ENCODE measurements at places on chromosomes 11 and 22.

GRCh38 chr11:86374586-86374985 is at the start of gene CCDC81:
Gene CCDC81, plus strand, starts transcription at chr11:86374887. Its CDS starts 277 bp downstream, at chr11:86375164.
- no peak for DNase-seq
- H3K27me3 ChIP-seq, result no peaks in the 10 kb centered on the region
- no peaks in the 10 kb centered on the region for H3K4me1 ChIP-seq
- no peak within 1 kb of the TSS for H3K27ac ChIP-seq
- no peaks in the 10 kb centered on the region for H3K36me3 ChIP-seq
- H3K4me3 ChIP-seq, result no peak within 1 kb of the TSS

DNA sequence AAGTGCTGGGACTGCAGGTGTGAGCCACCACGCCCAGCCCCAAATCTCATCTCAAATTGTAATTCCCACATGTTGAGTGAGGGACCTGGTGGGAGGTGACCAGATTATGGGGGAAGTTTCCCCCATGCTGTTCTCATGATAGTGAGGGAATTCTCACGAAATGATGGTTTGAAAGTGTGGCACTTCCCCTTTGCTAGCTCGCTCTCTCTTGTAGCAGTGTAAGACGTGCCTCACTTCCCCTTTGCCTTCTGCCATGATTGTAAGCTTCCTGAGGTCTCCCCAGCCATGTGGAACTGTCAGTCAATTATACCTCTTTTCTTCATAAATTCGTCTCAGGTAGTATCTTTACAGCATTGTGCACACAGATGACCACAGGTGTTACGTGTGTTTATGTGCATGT is 357.8 kb downstream of the CADM1 start:
- H3K27ac ChIP-seq, result no peak overlapping the region
- H3K4me1 ChIP-seq, result no peaks in the 10 kb centered on the region
- no peaks in the 10 kb centered on the region for H3K36me3 ChIP-seq
- DNase-seq, result no peak

- H3K4me1 ChIP-seq, result peaks cover 6% of the 10 kb centered on the region
- H3K36me3 ChIP-seq, result no peaks in the 10 kb centered on the region
- H3K27ac ChIP-seq, result no peak overlapping the region
- no peak for DNase-seq
Measured at GRCh38 chr22:38462960-38463784, 4.7 kb upstream of the KDELR3 start.

GRCh38 chr11:26806219-26806618 is 84.4 kb upstream of the SLC5A12 start:
- no peak overlapping the region for H3K4me3 ChIP-seq
- DNase-seq, result no peak
- H3K36me3 ChIP-seq, result no peaks in the 10 kb centered on the region
- H3K27ac ChIP-seq, result no peak overlapping the region
- H3K27me3 ChIP-seq, result no peaks in the 10 kb centered on the region
